NB4 (cell line): ENCODE measurements at places on chromosomes 12 and 14.
A peak's percentile ranks its signal among the peaks of the same experiment; 100 is the strongest.

GRCh38 chr12:130192642-130193345 is 30.5 kb downstream of the FZD10 start:
- no peak for DNase-seq

DNA sequence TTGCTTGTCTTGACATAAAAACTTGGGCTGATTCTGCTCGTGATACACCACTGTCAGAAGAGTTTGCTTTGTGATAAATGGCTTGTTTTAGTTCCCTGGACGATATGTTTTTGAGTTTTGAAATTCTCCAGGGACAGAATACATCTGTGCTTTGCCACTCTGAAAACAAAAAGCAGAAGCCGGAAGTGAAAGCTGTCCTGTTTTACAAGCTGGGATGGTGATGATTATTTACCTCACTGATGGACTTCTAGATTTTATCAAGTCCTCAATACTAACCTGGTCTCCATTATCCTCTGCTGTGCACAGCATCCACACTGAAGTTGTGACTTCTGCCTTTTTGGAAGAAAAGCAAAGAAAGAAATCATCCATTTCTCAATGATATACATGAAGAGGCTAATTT is 251.6 kb downstream of the TRHDE start:
- peak; percentile 11 for DNase-seq

- DNase-seq: peak; percentile 68
These were observed 15.0 kb downstream of the MDM1 start for GRCh38 chr12:68317047-68317667.

- no peak for DNase-seq
These were observed 5.6 kb upstream of the ALDH1L2 start for GRCh38 chr12:105089817-105090216.

DNA sequence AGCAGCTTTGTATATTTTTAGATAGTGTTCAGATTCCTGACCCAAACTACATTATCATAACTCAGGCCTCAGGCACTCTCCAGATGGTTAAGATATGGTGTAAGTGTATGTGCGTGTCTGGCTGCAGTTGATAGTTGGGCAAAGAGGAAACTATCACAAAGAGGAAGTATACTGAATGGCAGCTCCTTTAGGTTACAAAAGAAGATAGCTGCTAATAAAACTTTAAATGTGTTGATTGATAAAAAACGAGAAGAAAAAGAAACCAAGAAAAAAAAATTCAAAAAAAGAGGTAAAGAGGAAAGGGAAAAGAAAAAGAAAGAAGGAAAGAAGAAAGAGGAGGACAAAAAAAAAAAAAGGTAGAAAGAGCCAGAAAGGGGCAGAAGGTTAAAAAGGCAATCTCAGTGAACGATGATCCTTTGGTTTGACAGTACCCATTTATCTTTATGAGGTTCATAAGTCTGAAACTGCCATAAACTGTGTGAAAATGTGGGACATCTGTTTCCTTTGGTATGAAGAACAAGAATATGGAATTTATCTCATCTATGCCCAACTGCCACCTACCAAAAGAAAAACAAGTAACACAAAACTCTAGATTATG is 42.2 kb downstream of the TAOK3 start:
- peak; percentile 96 for DNase-seq

DNA sequence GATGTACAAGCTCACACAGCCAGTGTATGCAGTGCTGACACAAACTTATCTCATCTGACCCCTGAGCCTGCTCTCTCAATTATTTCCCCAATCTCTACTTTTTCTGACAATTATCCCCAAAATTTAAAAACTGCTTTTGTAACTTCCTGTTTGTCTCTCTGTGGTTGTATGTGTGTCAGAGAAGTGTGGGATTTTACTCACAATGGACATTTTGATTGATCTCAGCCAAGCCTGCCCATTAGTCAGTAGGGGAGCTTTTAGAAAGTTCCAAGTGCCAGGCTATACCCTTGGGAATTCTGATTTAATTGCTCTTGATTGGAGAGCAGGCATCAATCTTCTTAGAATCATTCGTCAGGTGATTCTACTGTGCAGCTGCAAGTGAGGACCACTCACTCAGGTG is 64.9 kb upstream of the LMNTD1 start:
- no peak for DNase-seq

DNA sequence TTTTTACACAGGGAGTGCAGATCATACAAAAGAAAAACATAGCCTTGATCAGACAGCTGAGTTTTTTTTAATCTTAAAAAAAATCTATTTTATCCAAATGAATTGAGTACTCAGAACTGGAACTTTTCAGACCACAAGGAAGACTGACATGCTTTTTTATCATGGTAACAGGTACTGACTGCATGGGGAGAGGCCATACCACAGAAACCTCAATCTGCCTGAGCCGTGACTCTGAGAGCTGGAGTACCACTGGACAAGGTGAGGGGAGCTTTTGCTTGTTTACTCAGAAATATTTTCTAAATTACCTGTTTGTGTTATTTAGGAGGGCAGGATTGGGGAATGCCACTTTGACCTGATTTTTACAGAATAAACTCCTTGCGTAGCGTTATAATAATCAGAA is 143.9 kb downstream of the ALX1 start:
- no peak for DNase-seq

- no peak for DNase-seq
These were observed 268.7 kb upstream of the SEL1L start for GRCh38 chr14:81802341-81802740.

DNA sequence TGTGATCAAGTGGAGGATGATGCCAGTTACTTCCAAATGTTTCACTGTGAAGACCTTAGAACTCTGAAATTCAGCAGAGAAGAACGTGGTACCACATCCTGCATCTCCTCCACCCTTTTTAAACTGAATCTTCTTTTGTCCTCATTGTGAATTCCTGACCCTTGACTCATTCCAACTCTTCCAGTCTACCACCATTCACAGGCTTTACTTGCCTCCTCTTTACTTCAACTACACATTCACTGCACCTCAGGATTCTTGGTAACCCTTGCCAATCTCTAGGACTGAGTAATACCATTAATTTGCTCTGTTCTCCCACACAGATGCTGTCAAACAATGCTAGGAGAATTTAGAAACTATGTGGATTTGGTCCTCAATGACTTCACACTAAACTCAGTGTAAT is 37.3 kb downstream of the PPP1R12A start:
- DNase-seq: no peak

DNA sequence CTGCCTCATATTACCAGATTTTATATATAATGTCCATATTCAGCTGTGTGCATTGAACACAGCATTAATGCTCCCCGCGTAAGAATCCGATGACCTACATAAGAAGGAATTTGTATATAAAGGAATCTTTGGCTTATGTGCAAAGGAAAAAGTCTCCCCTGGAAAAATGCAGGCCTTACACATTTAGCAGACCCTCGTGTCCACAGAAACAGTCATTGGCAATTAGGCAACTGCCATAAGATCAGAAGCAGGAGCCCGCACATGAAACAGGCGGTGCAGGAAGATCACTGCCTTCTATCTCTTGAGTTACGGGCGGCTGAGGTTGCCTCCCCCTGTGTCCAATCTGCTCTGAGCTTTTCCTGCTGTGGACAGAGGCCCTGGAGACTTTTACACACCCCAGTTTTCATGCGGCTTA is 63.2 kb upstream of the RFX4 start:
- DNase-seq: no peak

DNA sequence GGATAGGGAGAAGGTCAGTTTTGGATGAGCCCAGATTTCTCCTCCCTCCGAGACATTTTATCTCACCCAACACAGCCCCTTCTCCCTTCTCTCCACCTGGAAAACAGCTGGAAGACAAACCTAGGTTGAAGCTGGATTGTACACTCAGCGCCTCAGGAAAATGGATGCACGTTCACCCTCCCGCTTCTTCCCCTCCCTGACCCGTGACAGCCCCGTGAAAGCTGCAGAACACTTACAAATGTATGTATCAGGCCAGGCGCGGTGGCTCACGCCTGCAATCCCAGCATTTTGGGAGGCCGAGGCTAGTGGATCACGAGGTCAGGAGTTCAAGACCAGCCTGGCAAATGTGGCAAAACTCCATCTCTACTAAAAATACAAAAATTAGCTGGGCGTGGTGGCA is 4.2 kb downstream of the RNU4-2 start:
- no peak for DNase-seq

- peak; percentile 26 for DNase-seq
These were observed 13.2 kb downstream of the PLBD1 start for GRCh38 chr12:14554281-14555007.

GRCh38 chr12:179131-179884 is 34.6 kb downstream of the SLC6A12 start:
- no peak for DNase-seq

- DNase-seq: no peak
These were observed 1366.5 kb downstream of the AACS start for GRCh38 chr12:126431767-126432166.

GRCh38 chr14:22097586-22098292 is 424.1 kb upstream of the OR4E1 start:
- DNase-seq: no peak
